ENCODE measurements at places on chromosomes 4 and X.
A peak's percentile ranks its signal among the peaks of the same experiment; 100 is the strongest.

- DNase-seq: no peak
Measured at GRCh38 chrX:18348047-18348446, 6.4 kb downstream of the SCML2 start.

GRCh38 chr4:79467246-79467932 is 59.4 kb upstream of the GK2 start:
- DNase-seq: peak; percentile 4

DNA sequence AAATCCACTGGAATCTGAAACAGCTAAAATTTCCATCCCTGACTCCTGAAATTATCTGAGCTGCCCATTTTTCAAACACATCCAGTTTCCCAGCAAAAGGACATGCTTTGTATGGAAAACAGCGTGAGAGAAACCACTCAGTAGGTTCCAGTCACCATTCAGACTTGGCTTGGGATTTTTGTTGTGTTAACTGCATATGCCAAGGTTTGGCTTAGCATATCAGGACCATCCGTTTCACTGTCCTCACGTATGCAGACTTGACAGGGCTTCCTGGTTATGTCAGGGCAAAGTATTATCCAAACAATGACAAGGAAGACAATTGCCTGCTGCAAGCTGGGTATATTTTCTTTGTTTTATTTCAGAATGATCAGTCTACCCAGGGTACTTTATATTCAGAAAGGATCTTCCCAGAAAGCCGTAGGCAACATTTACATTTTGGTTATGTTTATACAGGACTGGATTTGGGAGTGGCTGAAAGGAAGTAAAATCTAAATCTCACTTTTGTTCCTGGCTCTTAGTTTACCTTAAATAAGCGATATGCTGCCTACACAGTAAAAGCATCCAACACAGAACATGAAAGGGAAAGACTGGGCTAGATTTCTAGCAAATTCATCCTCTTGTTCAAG is 41.3 kb upstream of the CCKAR start:
- DNase-seq: no peak

- no peak for DNase-seq
Measured at GRCh38 chr4:123298261-123298660, 98.3 kb upstream of the SPRY1 start.

- no peak for DNase-seq
Measured at GRCh38 chr4:107931775-107932321, 499 bp downstream of the CYP2U1 start.

DNA sequence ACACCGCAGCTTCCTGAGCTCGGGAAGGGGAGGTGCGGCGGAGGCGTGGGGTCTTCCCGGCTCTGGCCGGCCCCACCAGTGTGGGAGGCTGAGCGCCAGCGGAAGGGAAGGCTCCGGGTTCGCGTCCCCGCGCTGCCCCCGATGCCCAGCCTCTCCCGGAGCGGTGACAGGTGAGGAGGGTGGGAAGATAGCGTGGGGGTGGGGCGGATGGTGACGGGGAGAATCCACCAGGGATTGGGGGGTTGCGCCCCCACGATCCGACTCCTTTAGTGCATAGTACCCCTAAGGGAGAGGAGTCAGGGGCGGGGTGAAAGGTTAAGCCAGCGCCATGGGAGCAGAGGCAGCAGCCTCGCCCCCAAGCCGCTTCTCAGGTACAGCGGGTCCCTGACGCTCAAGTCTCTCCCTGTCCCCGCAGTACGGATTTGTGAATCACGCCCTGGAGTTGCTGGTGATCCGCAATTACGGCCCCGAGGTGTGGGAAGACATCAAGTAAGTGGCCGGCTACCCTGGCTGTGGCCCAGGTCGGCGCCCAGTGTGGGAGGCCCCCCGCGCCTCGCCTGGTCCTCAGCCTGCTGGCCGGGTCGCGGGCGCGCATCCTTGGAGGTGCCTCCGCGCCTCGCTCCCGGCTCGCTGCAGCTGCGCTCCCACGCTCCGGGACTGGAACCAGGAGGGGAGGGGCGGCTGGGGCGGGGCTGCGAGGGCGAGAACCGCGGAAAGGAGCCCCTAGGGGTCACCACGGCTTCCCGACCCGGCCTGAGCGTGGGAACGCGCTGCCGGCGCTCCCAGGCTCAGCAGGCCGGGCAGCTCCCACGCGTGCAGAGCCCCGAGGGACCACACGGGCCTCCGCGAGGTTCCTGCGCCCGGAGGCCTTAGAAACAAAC is 791 bp downstream of the GUCY1B1 start:
- peak; percentile 39 for DNase-seq

- peak; percentile 64 for DNase-seq
Measured at GRCh38 chrX:13747836-13748235, 13.3 kb downstream of the OFD1 start.

DNA sequence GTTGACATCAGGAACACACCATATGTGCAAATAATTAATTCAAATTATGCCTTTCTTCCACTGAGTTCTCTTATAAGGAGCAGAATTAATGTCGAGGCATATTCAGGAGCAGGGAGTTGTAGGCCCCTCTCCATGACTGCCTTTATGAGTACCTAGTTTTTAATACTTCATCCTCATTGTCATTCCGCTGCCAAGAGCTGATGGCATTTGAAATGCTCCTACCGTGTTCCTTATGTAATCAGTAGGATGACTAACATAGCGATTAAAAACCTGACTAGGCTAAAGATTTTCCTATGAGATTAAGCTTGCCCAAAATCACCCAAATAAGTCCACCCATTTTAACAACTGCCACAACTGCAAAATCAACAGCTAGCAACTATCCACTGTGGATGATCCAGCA is 220.6 kb downstream of the DHX15 start:
- DNase-seq: no peak

- DNase-seq: peak; percentile 80
Measured at GRCh38 chr4:88143504-88143903, 14.9 kb downstream of the ABCG2 start.

GRCh38 chrX:132961511-132961910 is 3.1 kb upstream of the HS6ST2 start:
- no peak for DNase-seq

DNA sequence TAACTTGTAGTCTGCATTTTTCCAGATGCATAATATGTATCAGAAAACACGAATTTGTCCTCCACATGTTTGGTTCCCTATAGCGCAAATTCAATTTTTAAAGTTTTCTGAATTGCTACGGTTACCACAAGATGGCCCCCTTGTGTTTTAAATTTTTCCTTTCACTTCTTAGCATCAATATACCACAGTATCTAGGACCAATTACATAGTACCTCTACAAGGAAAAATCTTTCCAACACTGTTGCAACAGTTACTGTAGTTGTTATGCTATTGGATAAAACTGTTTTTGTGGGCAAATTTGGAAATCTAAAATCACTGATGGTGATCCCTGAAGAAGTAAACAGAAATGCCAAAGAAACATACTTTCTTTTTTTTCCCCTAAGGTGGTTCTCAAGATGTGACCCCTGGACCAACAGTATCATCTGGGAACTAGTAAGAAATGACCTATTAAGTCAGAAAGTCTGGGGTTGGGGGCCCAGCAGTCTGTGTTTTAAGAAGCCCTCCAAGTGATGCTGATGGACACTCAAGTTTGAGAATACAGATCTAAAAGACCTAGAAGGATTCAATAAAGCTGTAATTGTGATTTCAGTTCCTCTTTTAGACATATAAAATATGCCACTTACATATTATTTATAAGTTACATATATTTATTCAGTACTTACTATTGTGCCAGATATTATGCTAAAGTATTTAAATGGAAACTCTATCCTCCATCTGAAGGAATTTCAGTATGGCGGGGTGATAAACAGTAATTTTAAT is 3.1 kb downstream of the ZGRF1 start:
- DNase-seq: peak; percentile 47

DNA sequence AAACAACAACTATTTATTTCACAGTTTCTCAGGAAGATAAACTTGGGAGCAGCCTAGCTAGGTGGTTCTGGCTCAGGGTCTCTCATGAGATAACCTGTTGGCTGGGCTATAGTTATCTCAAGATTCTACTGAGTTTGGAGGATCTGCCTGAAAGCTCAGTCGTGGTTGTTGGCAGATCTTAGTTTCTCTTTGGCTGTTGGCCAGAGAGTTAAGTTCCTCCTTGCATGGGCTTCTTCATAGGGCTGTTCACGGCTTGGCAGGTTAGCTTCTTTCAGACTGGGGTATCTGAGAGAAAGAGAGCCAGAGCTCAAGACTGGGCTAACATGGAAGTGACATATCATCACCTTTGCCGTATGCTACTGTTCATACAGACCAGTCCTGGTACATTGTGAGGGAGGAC is 28.7 kb downstream of the SEC24B start:
- peak; percentile 33 for DNase-seq

DNA sequence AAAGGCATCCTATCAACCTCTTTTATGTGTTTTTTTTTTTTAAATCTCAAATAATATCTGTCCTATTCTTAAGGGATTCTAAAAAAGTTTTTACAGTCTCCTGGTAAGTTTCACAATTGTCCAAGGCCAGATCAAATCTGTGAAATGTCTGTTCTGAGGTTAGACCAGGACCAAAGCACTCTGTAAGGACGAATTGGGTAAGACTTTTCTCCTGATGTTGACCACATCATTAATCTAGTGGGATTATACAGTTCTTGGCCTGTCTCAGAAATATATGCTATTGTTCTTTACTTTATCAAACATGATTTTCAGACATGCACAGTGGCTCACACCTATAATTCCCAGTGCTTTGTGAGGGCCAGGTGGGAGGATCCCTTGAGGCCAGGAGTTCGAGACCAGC is 45.8 kb upstream of the TMEM131L start:
- peak; percentile 81 for DNase-seq

DNA sequence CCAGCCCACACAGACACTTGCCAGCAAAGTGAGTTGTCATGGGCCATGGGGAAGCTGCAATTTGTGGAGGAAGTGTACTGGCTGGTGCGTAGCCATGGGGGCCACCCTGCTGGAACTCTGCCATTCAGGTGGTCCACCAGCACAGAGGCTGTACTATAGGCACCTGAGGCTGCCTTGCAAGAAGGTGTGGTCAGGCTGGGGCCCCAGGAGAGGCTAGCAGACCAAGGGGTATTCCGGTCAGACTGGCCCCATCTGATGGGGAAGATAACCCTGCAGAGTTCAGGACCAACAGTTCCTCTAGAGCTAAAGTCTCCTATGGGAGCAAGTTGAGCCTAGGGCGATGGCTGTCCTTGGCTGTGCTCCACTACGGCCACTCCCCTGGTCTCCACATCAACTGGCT is 136.1 kb downstream of the DCAF12L2 start:
- DNase-seq: no peak

GRCh38 chr4:79272126-79272525 is 53.7 kb downstream of the NAA11 start:
- DNase-seq: no peak

DNA sequence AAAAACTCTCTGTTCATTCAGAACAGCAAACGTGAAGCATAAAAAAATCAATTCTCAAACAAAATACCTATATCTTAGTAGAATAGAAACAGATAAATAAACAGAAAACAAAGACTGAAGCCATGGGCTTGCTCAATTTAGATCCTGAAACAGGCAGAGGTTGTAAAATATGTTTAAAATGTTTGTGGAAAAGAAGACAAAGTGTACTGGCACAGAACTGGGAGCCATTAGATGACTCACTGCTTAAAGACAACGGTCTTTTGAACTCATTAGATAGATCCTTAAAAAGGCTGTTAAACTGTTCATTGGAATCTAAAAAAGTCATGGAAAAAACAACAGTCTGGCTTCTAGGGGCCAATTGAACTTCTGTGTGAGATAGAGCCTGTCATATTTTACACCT is 247.0 kb upstream of the NDST4 start:
- DNase-seq: no peak

- no peak for DNase-seq
Measured at GRCh38 chrX:39773150-39773549, 324.6 kb downstream of the BCOR start.

DNA sequence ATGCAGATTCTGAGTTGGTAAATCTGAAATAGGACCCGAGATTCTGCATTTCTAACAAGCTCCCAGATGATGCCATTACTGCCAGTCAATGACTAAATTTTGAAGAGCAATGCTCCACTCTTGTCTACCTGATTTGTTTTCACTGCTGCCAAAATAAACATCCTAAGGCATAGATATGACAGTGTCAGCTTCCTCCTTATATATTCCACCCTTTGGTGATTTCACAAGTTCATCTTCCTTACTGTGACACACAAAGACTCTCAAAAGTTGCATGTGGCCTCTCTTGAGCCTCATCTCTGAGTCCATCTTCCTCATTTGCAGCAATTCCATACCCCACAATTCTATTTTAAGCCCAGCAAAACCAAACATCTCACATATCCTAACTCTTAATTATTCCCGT is 110.9 kb downstream of the FBXW7 start:
- no peak for DNase-seq

- DNase-seq: peak; percentile 24
Measured at GRCh38 chrX:96689991-96690390, 5.3 kb downstream of the DIAPH2 start.

- DNase-seq: no peak
Measured at GRCh38 chrX:100606753-100607152, 22.0 kb downstream of the TNMD start.

GRCh38 chr4:41215155-41215554 is 813 bp upstream of the APBB2 start:
- no peak for DNase-seq

GRCh38 chrX:104502460-104502859 is 63.5 kb upstream of the IL1RAPL2 start:
- no peak for DNase-seq

- DNase-seq: no peak
Measured at GRCh38 chrX:69226459-69227158, 61.4 kb upstream of the PJA1 start.

GRCh38 chr4:26001816-26002215 is 87.8 kb downstream of the SMIM20 start:
- no peak for DNase-seq

DNA sequence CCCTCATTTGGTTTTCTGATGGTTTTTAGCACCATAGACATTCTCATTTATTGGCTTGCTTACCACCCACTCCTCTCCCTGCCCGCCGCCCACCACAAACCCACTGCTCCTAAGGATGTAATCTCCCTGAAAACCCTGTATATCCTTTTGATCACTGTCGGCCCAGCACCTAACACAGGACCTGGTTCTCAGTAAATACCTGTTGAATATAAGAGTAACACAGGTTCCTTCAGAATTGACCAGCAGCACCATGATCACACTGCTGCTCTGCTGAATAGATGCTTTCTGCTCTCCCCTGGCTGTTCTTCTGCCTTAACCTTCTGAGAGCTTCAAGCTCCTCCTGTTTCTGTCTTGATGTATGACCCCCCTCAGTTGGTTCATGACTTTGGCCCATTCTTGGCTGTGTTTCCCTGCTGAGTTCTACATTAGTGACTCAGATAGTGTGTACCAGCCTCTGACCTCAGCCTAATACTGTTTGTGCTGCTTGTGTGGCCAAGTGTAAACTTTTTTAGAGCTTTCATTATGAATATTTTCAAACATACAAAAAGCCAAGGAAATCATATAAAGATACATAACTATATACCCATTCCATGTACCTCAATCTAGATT is 265.3 kb downstream of the FRMPD4 start:
- peak; percentile 6 for DNase-seq

Data from iris pigment epithelial cell (primary cell).